H7 (cell line): ENCODE measurements at places on chromosomes 4 and X.
A peak's percentile ranks its signal among the peaks of the same experiment; 100 is the strongest.

- DNase-seq: no peak
Measured at GRCh38 chr4:108888769-108889168, 125.9 kb upstream of the ETNPPL start.

- DNase-seq: no peak
Measured at GRCh38 chr4:188783606-188784160, 644.4 kb downstream of the TRIML1 start.

DNA sequence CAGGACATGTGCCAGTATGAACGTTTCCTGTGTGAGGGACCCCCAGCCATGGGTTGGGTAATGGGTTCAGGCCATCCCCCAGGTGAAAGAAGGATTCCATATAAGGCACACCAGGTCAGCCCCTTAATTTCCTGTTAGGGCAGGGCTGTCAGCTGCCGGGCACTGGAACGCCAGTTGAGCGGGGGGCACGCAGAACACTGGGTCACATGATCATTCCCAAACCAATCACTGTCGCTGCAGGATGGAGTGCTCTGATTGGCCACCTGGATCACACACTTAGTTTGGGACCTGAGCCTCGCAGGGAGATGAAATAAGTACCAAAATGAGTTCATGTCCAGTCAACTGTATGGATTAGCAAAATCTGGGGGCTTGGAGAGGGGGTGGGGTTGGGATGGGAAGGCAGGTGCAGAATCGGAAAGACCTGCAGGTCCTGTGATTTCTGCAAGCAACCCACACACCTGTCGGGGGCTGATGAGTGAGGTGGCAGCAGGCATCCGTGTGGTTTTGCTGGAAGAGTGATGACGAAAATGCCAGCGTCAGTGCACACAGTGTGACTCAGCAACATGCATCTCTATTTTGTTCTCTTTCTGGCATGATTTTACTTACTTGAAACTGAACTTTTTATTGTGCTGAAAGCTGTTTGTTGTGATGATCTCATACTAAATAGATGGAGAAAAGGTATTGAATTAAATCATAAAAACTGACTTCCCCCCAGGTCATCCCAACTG, 32.2 kb downstream of the RNF212 start:
- peak; percentile 71 for DNase-seq

DNA sequence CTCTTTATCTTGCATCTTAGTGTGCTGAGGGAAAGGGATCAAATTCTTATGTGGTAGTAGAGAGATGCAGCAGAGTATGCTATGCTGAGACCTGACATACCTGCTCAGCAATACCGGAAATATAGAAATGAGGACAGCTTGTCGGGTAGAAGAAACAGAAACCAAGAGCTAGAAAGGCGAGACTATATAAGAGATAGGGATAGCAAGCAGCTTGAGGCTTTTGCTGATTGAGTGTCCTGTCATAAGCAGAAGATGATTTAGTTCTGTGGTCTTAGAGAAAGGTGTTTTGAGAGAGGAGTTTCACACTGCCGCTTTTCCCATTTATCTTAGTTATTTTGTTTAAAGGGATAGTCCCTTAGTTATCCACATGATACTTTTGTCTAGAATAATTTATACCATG, 31.7 kb downstream of the USP9X start:
- DNase-seq: no peak

GRCh38 chrX:133290076-133290475, 71.9 kb upstream of the TFDP3 start:
- DNase-seq: no peak

GRCh38 chrX:74536152-74536831, 78.1 kb downstream of the RLIM start:
- DNase-seq: peak; percentile 85

GRCh38 chr4:125679989-125680388, 365.2 kb downstream of the FAT4 start:
- DNase-seq: no peak

- DNase-seq: peak; percentile 42
Measured at GRCh38 chr4:6955261-6955911, 45.8 kb downstream of the TBC1D14 start.

- DNase-seq: peak; percentile 63
Measured at GRCh38 chr4:42397635-42398170, 415 bp downstream of the SHISA3 start.

DNA sequence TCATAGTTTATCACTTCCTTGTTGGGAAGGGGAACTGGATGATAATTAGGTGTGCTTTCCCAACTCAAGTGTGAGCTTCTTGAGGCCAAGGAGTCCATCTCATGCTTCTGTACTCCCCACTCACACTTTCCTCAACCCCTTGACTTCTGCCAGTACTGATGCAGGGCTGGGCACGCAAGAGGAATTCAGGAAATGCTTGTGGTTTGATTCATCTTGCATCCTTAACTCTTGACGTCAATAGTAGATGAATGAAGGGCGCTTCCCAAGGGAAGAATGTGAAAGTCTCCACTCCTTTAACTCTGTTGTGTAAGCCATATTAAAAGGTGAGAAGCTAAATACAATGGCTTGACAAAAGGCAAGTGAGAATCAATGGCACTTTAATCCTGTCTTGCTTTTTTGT, 101.8 kb downstream of the AGTR2 start:
- no peak for DNase-seq

GRCh38 chr4:147582386-147583060, 34.7 kb upstream of the TMEM184C start:
- DNase-seq: no peak

- peak; percentile 69 for DNase-seq
Measured at GRCh38 chr4:186081202-186081807, 12.3 kb downstream of the TLR3 start.

GRCh38 chr4:18524667-18525066, 503.1 kb upstream of the LCORL start:
- no peak for DNase-seq

GRCh38 chr4:54937501-54937900, 187.9 kb downstream of the KDR start:
- DNase-seq: no peak

DNA sequence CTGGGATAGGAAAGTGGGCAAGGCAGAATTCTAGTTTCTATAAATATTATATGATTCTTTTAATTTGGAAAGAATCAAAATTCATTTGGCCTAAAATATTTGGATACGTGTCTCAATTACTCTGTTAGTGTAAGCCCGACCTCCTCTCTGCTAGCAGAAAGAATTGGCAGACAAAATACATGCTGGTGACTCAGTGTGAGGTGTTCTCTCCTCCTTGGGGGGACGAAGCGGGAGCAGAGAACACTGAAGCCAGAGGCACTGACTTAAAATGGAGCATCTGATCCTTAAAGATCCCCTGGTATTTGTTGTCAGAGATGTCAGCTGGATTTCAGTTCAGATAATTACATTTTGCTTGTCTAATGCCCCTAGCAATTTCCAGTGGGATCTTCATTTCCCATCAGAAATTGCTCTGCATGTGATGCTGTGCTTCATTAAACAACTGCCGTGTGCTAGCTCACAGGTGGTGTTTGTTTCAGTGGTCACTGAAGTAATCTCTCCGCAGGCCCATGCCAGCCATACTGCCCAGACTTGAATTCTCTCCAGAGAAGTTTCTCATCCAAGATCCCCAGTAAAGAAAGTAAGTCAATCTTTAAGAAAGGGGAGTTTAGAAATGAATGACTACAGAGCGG, 188.7 kb upstream of the TLL1 start:
- no peak for DNase-seq
